ENCODE measurements at places on chromosomes 1 and 21. TPM values are rescaled to one million over a fixed set of nuclear protein-coding genes. Genes with fewer than 3 reads are reported as not detected.

The CLCNKB gene
- 0.46 TPM for total RNA-seq

DNA sequence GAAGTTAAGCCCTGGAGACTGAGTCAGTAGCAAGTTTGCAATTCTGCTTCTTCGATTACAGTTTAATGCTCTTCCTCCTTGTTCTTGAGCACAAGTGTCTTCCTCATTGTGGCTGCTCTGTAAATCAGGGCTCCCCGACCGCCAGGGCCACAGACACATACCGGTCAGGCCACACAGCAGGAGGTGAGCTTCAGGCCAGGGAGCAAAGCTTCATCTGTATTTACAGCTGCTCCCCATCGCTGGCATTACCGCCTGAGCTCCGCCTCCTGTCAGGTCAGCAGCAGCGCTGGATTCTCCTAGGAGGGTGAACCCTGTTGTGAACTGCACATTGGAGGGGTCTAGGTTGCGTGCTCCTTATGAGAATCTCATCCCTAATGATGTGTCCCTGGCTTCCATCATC is 1.7 kb upstream of the TRAPPC10 start:
- H3K27me3 ChIP-seq: no peaks in the 10 kb centered on the region
- no peak overlapping the region for H3K4me3 ChIP-seq
- no peaks in the 10 kb centered on the region for H3K36me3 ChIP-seq
- peaks cover 45% of the 10 kb centered on the region for H3K4me1 ChIP-seq

GRCh38 chr1:234583755-234584419 is 26.1 kb downstream of the IRF2BP2 start:
- no peak overlapping the region for H3K4me3 ChIP-seq
- no peaks in the 10 kb centered on the region for H3K36me3 ChIP-seq
- no peak for DNase-seq
- H3K27ac ChIP-seq: no peak overlapping the region

GRCh38 chr1:53080769-53081168 is 18.8 kb downstream of the PODN start:
- no peak overlapping the region for H3K27ac ChIP-seq
- DNase-seq: no peak
- no peaks in the 10 kb centered on the region for H3K27me3 ChIP-seq
- H3K4me3 ChIP-seq: no peak overlapping the region
- no peaks in the 10 kb centered on the region for H3K36me3 ChIP-seq

- peaks cover 1% of the 10 kb centered on the region for H3K36me3 ChIP-seq
- DNase-seq: no peak
- H3K4me3 ChIP-seq: no peak overlapping the region
- no peaks in the 10 kb centered on the region for H3K27me3 ChIP-seq
- peaks cover 15% of the 10 kb centered on the region for H3K4me1 ChIP-seq
Measured at GRCh38 chr1:224359207-224359606, 2.5 kb downstream of the CNIH4 start.

DNA sequence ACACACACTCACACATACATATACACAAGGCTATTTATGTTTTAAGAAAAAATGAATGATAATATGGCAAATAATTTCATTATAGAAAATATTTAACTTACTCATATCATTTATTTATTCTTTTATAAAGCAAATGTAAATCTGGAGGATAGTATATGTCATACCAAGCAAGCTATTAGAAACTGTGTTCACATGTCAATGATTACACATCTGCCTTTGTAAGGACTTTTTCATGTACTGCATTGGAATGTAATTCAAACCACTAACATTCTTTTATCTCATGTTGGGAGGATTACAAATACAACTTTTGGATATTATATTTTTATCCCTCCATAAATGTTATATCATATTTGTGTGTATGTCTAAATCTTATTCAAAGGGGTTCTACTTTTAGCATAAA is 1887.4 kb downstream of the NCAM2 start:
- H3K27me3 ChIP-seq: no peaks in the 10 kb centered on the region
- no peaks in the 10 kb centered on the region for H3K36me3 ChIP-seq
- H3K27ac ChIP-seq: no peak overlapping the region
- no peaks in the 10 kb centered on the region for H3K4me1 ChIP-seq
